Mesenteric fat pad (tissue), 1 donor: ENCODE measurements at places on chromosomes 16 and 17. TPM values are rescaled to one million over a fixed set of nuclear protein-coding genes. Genes with fewer than 3 reads are reported as not detected.

GRCh38 chr16:87733190-87733589 lies 32.6 kb downstream of the KLHDC4 start:
- DNase-seq = no peak

The NAA60 gene
- 39.1 TPM for total RNA-seq

The SPSB3 gene
- 28.8 TPM for total RNA-seq

The PRSS8 gene
- total RNA-seq = 0.51 TPM

The SYNRG gene
- total RNA-seq = 40.8 TPM

DNA sequence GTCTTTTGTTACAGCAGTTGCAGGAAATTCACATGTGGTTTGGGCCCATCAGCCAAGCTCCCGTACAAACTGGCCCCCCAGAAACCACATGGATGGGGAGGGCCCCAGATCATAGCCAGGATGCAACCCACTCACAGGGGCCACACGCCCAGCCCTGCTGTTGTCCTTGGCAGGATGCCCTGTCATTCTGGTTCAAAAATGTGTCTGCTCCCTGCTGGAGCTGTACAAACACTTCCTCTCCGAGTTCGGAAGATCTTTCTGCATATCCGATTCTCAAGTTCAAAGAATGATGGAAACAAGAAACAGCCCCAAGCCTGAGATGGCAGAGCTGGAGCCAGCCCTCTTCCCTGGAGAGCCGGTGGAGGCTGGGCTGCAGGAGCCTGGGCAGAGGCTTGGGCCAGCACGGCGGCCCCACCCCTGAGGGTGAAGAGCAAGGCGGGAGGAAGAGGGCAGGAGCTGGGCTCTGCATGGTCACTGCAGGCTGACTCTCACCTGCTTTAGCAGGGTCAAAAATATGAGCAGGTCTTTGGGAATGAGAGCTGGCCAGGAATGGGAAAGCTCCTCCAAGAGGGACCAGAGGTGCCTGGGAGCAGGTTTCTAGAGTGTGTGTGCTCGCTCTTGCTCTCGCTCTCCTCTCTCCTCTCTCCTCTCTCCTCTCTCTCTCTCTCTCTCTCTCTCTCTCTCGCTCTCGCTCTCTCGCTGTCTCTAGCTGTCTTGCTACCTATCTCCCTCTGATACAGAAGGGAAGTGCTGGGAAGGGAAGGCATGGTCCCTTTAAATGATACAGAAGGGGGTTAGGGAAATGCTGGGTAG lies 34.7 kb upstream of the ENPP7 start:
- DNase-seq = no peak

The HCRT gene
- total RNA-seq = not detected

- DNase-seq = peak; percentile 95
Observed at GRCh38 chr17:51121620-51122472, 1.2 kb upstream of the SPAG9 start.

The MRPS7 gene
- total RNA-seq = 45.7 TPM

- no peak for DNase-seq
Observed at GRCh38 chr16:66131895-66132294, 234.6 kb upstream of the CDH5 start.

DNA sequence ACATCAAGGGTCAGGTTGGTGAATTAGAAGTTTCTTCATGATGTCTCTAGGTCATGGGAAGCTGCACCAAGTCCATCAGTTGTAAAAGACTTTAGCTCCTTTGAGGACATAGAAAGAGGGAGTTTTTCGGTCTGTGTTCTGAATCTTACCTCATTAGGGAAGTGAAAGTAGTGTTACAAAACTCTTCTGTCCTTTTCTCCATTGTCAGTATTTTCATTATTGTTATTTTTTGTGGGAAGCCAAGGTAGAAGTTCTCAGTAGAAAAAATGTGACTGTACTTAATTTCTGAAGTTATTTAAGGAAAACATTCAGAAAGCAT lies 24.2 kb downstream of the MAP3K3 start:
- no peak for DNase-seq

DNA sequence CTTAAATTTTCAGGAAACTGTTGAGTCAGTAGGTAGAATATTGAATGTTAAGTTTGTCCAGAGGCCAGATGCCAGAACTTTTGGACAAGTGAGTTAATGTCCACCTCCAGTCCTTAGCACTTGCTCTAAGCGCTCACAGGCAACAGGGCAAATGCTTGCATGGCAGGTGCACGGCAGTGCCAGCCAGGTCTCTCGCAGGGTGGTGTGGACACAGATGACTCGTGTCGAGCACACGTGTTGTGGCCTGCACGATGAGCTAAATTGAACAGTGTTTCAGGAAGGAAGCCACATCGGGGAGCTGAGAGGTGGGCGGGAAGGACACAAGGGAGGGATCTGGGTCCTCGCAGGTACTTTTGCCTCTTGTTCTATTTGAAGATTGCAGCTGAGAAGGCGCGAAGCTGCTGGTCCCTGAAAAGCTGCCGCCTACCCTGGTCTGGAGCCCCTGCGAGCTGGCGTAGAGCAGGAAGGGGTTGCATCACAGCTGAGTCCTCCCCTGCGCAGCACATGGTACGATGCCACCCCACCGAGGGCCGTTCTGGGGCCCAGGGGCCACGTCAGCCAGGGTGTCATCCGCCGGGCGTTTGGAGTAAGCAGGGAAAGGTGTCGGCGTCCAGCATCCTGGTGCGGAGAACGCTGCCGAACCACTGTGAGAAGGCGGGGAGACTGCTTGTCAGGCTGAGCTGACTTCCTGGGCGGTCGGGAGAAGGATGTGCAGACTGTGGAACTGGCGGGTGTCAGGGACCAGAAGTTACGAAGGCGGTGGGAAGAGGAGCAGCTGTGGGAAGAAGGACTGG lies 6.3 kb downstream of the RAB40C start:
- DNase-seq = no peak

DNA sequence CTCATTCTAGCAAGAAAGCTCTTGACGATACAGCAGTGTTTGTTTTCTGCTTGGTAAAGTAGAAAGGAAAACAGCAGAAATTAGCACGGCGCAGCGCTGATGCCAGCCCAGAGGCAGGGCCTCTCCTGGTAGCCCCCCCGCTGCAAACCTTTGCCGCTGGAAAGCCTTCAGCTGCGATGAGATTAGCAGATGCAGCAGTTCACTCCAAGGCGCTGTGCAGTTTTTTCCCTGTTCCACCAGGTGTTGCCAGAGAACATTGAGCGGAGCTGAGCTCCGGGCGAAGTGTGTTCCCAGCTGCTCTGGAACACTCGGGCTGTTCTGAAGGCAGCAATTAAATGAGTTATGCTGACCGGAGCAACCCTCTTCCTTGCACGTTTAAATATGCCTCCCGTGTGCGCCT lies 72.5 kb downstream of the RBFOX1 start:
- no peak for DNase-seq

GRCh38 chr16:51431517-51432241 lies 280.6 kb upstream of the SALL1 start:
- DNase-seq = no peak

The MYH2 gene
- total RNA-seq = not detected

The ZNF174 gene
- 7.6 TPM for total RNA-seq

- no peak for DNase-seq
Observed at GRCh38 chr16:23339787-23340186, 37.7 kb downstream of the SCNN1B start.

The SPNS2 gene
- 18.6 TPM for total RNA-seq

The SLC52A1 gene
- 0.22 TPM for total RNA-seq

GRCh38 chr17:2041561-2042389 lies at the start of gene OVCA2:
Gene OVCA2, plus strand, starts transcription at chr17:2042022. Its CDS starts 26 bp downstream, at chr17:2042048.
- DNase-seq = peak; percentile 99

DNA sequence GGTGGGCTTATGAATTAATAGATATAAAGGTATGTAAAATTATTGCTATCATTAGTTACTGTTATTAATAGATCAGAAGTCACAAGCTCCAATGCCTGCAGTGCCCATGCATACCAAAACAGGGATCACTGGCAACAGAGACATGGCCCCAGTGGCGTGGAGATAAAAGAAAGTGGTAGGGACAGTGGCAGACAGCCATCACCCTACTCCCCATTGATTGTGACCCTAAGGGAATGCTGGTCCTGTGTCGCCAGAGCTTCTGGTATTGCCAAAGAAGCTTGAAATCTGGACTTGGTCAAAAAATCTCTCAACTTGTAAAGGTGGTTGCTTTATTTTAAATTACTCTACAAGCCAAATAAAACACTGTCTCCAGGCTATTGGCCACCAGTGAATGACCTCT lies 279.1 kb downstream of the IRX3 start:
- no peak for DNase-seq

- no peak for DNase-seq
Observed at GRCh38 chr17:63276821-63277220, 169.3 kb downstream of the CYB561 start.

DNA sequence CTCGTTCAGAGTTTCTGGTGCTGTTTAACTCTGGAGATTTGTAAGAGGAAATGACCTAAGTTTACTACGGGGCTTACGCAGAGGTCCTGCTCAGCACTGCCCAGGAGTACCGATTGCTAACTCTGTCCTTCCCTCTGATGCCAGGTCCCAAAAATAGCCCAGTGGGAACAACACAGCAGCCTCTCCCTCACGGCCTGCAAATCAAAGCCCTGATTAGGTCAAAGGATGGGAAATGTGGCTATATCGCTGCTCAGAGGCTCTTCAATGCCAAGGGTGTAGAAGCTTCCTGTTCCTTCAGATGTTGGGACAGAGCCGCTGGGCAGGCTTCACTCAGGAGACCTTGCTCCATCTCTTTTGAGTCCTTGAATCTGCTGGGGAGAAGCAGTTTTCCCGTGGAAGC lies 174.2 kb upstream of the KCNJ16 start:
- no peak for DNase-seq

DNA sequence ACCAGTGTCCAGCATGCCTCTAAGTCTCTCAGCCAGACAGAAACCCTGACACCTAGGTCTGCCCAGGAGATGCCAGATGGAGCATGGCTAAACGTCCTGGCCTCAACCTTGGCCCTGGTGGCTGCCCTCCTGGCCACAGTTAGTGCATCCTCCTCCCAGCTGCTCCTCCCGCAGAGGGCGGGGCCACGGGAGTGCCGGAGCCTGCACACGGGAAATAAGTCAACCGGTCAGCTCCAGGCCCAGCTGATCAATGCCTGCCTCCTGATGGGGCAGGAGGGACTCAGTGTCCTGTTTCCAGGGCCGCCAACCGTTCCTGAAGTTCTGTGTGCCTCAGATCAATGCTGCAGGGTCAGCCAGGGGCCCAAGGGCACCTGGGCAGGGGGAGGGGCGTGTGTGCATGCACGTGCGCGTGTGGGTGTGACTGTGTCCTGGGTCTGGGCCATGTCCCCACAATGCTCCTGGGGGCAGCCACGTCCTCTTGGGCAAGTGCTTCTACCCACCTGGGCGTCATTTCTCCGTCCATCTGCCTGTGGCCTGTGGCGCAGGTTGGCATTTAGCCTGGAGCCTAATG lies 4.6 kb upstream of the KCNJ12 start:
- no peak for DNase-seq

The SMIM36 gene
- not detected for total RNA-seq

DNA sequence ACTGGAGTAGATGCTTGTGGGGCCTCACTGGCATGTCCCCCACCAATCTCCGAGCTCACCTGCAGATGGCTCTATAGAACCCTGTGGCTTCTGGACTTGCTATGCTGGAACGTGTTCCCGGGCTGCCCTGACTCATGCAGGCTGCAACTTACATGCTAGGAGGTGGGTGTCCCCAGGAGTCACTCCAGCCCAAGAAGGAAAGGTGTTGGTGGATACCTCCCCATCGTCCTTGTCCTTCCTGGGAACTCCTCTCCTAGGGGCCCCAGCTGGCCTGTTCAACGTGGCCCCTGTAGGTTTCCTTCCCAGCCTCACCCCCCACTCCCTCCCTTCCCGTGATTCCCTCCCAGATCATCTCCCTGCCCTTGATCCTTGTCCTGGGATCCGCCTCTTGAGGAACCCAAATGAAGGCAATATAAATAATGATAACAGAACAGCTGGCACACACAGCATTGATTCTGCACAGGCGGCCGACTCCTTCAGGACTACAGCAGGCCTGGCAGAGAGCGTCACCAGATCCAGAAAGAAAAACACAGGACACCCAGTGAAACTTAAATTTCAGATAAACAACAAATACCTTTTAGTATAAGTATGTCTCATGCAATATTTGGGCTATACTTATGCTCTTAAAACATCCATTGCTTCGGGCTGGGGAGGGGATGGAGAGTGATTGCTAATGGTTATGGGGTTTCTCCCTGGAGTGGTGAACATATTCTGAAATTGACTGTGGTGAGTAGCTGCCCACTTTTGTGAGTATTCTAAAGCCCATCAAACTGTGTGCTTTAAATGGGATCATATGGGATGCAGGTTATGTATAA lies 221.1 kb upstream of the GSE1 start:
- no peak for DNase-seq

- DNase-seq = no peak
Observed at GRCh38 chr17:7404737-7405349, 946 bp upstream of the TMEM256 start.

DNA sequence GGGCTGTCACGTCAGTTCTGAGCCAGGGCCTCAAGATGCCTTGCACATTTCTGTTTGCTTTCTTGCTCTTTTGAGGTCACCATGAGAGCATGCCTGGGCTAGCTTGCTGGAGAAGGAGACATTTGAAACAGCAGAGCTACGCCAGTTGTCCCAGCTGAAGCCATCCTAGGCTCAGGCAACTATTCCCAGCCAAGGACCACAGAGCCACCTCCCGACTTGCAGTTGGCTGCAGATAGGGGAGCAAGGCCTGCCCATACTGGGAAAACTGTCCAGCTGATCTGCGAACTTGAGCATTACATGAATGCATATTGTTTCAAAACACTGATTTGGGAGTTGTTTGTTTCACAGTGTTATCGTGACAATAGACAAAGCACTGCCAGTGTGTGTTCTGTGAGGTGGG lies 340.8 kb downstream of the XYLT1 start:
- DNase-seq = no peak

GRCh38 chr16:88361775-88362174 lies 21.0 kb upstream of the ZNF469 start:
- no peak for DNase-seq

DNA sequence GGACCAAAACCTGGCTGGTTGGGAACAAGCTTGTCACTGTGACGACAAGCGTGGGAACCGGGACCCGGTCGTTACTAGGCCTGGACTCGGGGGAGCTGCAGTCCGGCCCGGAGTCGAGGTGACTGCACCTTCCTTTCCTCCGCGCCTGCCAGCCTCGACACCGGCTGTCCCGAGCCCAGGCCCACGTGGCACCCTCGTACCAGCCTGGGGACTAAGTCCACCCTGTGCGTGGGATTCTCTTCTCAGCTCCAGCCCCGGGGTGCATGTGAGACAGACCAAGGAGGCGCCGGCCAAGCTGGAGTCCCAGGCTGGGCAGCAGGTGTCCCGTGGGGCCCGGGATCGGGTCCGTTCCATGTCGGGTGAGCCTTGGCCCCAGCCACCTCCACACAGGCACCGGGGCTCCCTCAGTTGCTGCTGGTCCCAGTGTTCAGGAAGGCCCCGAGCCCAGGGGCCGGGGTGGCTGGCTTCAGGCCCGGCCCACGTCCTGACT lies 31.6 kb downstream of the TSC2 start:
- no peak for DNase-seq

DNA sequence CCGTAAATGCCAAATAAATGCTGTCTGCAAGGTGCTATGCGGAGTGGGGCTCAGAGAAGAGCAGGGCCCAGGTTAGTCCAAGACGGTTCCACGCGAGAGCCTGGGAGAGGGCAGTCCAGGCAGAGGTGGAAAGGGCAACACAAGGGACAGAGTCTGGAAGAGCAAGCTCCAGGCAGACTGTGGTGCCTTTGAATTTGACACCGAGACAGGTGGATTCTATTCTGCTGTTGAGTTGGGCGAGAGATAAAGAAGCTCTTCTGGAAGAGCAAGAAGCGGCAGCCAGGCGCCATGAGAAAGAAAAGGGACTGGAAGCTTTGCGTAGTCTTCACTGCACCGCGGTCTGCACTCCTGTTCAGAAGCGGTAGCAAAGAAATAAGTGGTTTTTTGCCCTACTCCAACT lies 55.6 kb downstream of the CYTH1 start:
- no peak for DNase-seq

The SAP30BP gene
- 86.0 TPM for total RNA-seq

The CD300E gene
- 7.3 TPM for total RNA-seq

The CCL14 gene
- 61.1 TPM for total RNA-seq

The KRTAP3-2 gene
- total RNA-seq = not detected

The BIRC5 gene
- not detected for total RNA-seq

The KRTAP3-1 gene
- total RNA-seq = not detected
